CD8-positive, alpha-beta T cell (primary cell): ENCODE measurements at places on chromosomes 6 and 20. TPM values are rescaled to one million over a fixed set of nuclear protein-coding genes. Genes with fewer than 3 reads are reported as not detected.
A peak's percentile ranks its signal among the peaks of the same experiment; 100 is the strongest.

Gene ISM1
- total RNA-seq, result 0.24 TPM

Gene BEND3
- total RNA-seq, result 1.7 TPM

Gene BTNL2
- total RNA-seq, result not detected

Gene CCN5
- not detected for total RNA-seq

Gene UFL1
- total RNA-seq, result 20.3 TPM

Gene PIGU
- total RNA-seq, result 5.2 TPM

Gene PLN
- not detected for total RNA-seq

Gene ARMH2
- total RNA-seq, result not detected

Gene SLC35F1
- not detected for total RNA-seq

- DNase-seq, result no peak
Observed at GRCh38 chr20:8424010-8424409, 291.9 kb downstream of the PLCB1 start.

- peak; percentile 80 for DNase-seq
Observed at GRCh38 chr6:31559958-31560696, 12.0 kb upstream of the LTA start.

DNA sequence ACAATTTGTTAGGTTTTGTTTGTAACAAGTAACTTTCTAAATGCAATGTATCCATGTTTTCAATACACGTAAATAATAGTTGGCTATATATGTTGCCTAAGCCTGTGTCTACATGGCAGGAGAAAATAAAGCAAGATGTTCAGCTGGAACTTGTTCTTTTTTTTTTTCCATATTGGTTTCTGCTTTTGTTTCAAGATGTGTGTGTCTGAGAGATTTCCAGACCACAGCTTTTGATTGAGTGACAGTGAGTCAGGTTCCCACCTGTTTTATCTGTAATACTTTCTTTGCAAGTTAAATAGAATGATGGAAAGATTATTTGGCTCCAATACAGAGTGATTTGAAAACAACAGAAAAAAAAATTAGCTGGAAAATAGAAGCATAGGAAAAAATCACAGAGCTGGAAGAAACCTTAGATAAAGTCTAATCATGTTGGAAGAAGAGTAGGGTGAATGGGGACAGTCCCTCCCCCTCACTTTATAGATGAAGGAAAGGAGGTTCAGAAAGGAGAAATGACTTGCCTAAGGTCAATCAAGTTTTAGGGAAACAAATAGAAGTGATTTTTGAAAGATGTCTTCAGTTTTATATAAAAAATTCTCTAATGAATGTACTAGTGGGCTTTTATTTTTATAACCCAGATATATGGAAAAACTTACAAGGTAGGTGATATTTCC, 150.9 kb upstream of the STMND1 start:
- no peak for DNase-seq

DNA sequence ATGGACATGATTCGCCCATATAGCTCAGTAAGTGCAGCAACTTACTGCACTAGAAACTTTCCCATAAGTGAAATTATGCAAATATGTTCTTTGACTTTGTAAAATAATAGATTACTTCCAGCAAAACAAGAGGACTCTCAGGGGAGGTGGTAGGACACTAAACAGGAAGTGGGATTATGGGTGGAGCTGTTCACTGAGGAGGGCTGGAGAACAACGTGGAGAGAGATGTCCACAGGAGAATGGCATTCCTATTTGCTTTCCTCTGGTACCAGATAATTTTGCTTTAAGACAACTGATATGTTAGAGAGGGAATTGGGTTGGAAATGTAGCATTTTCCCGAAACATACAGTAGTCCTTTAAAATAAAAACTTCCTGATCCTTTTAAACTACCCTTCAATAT, 3.7 kb downstream of the TPD52L1 start:
- DNase-seq, result no peak

DNA sequence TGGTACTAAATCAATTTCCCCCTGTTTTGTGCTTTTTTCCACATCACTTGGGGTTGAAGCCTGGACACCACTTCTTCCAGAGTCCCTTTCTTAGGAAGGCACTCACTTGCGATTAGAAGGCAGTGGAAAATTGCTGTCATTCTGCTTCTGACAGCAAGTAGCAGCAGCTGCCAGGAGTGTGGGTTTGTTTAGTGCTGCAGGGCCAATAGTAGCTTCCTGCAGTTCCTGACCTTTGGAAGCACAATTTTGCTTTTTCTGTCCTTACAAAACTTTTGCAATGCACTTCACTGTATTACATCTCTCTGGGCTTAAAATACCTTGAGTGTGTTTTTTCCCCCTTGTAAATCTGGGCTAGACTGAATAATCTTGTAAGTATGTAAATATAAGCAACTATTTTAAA, 12.5 kb upstream of the HLA-DRA start:
- no peak for DNase-seq

- DNase-seq, result no peak
Observed at GRCh38 chr6:53411451-53411850, 62.7 kb upstream of the ELOVL5 start.

DNA sequence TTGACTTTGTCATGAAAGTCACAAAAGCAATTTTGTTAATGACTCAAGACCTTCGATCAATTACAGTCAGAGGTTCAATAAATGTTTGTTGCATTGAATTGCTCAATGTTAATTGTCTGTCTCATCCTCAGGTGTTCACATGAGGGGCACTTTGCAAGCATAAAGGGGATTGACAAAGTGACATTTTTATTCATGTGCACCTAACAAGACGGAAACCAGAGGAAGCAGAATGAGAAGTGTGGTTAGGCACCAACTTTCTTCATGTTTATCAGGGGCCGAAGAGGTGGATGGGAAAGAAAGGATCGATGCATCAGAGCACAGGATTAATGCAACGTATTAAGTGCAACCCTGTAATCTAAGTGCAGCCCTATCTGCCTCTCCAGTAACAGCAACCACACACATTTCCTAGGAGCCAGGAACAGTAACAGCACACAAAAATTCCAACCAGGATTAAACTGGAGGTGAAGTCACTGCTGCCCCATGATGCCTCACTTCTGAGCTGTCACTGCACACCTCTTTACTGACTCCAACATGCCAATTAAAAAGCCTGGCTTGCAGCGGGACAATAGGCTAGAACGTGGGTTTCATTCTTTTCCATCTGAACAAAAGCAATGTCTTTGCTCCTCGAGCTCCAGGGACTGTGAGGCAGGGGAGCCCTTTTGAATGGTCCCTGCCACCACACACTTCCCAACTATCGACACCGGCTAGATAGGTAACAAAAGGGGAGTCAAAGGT, 262.7 kb downstream of the CD83 start:
- no peak for DNase-seq

- no peak for DNase-seq
Observed at GRCh38 chr6:30885481-30885998, 1.2 kb downstream of the DDR1 start.

DNA sequence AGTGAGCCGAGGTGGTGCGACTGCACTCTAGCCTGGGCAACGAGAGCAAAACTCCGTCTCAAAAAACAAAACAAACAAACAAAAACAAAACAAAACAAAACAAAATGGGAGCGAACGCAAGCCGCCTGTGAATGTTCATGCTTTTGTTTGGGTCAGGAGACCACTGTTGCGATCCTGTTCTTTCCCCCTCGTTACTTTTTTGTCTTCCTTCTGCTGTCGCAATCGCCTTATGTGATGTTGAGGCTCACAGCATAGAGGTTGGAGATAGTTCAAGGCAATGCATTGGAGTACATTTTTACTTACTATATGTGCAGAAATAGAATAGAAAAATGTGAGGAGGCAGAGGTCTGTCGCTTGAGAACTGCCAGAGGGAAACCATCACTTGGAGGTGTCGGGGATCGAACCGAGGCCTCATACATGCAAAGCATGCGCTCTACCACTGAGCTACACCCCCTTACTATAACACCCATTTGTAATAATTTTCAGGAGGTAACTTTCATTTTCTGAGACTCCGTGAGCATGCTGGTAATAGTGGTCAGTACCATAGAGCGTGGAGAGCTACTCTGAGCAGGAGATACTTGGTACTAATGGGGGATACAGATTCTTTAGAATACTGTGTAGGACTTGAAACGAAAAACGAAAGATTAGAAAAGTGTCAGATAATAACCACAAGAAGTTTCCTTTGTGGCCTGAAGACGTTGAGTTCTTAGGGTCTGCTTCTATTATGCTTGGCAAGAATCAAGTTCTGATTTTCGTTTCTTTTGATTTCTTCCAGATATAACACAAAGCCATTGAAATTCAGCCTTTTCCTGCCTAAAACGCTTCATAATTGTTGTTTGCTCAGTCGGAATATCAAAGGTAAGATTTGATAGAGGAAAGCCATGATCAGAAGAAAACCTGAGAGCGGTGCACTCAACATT, 121.1 kb downstream of the TRIM27 start:
- no peak for DNase-seq

DNA sequence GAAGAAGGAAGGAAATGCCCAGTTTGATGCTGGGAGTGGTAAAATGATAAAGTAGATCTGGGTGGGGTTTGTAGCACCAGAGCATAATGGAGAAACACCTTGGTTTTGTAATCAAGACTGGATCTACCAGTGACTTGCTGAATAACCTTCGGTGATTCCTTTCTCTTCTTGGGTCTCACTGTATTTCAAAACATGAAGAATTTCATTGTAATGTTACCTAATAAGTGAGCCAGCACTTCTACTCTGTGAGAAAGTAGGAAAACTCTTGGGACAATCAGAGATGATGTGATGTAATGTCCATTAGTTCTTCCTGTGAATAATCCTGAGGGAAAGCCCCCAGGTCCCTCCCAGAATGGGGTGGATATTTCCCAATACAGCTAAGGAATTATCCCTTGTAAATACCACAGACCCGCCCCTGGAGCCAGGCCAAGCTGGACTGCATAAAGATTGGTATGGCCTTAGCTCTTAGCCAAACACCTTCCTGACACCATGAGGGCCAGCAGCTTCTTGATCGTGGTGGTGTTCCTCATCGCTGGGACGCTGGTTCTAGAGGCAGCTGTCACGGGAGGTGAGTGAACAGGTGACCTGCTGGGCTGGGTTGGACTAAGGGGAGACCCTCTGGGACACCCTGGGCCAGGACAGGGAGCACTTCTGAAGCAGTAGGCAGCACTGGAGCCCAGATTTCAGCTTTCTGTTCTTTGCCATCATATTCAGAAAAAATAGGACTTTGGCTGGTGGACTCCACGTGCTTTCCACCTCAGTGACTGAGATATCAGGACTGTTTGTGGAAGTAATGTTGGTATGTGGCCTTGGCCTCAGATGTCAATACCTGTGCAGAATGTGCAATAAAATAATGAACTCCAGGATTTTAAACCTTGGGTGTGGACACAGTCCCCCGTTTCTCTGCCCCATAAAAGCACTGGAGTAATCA, at the start of gene PI3:
Gene PI3, plus strand, starts transcription at position 469 of the 931 bp plus-strand sequence. Its CDS starts 21 bp downstream, at position 490.
- DNase-seq, result no peak

DNA sequence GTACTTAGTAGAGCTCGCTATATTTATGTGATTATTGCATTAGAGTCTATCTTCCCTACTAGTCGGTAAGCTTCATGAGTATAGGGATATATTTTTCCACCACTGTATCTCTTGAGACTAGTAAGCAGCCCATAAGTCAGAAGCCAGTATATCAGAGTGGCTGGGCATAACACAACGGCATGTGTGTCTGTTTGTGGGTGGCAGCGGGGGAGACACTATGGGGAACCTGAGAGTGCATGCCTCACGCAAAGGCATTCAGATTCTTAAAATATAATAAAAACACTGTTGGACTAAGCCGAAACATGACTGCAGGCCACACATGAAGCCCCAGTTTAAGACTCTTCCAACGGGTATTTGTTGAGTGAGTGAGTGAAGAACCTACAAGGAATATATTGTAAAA, 8.0 kb downstream of the KCNS1 start:
- no peak for DNase-seq

- DNase-seq, result no peak
Observed at GRCh38 chr20:4152696-4153235, 137.4 kb upstream of the RNF24 start.

- DNase-seq, result peak; percentile 54
Observed at GRCh38 chr6:73451223-73452106, 632 bp downstream of the CGAS start.

- no peak for DNase-seq
Observed at GRCh38 chr20:58389324-58389967, 417 bp downstream of the VAPB start.

DNA sequence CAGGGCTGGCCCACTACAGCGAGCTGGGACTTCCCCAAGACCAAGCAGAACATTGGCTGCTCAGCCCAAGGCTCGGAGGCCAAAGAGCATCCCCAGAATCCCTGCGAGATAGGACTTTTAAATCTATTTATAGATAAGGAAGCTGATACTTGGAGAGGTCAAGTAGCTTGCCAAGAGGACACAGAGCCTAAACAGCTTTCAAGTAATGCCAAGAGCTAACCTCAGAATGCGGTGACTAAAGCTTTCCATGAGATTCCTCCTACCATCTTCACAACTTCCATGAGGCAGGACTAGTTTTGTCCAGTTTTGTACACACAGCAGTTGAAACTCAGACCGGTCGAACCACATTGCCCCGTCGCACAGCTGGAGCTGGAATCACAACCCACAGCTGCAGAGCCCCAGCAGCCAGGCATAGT, 168.1 kb upstream of the TOP1 start:
- no peak for DNase-seq
